Femur (tissue), 1 donor: ENCODE measurements at places on chromosomes 4 and X.

GRCh38 chrX:105696870-105697269 is 125.5 kb upstream of the NRK start:
- DNase-seq: no peak

DNA sequence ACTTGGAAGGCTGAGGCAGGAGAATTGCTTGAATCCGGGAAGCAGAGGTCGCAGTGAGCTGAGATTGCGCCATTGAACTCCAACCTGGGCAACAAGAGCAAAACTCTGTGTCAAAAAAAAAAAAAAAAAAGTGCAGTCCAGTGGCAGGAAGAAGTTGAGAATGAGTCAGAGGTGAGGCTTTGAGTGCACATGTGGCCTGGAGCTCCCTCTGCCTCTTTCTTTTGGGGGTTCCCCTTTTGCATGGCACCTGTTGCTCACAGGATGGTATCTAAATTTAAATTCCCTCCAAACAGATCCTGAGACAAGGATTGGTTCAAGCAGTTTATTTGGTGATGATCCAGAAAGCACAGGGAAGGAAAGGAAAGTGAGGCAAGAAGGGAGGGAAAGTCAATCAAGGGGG is 151.4 kb upstream of the STX18 start:
- no peak for DNase-seq

DNA sequence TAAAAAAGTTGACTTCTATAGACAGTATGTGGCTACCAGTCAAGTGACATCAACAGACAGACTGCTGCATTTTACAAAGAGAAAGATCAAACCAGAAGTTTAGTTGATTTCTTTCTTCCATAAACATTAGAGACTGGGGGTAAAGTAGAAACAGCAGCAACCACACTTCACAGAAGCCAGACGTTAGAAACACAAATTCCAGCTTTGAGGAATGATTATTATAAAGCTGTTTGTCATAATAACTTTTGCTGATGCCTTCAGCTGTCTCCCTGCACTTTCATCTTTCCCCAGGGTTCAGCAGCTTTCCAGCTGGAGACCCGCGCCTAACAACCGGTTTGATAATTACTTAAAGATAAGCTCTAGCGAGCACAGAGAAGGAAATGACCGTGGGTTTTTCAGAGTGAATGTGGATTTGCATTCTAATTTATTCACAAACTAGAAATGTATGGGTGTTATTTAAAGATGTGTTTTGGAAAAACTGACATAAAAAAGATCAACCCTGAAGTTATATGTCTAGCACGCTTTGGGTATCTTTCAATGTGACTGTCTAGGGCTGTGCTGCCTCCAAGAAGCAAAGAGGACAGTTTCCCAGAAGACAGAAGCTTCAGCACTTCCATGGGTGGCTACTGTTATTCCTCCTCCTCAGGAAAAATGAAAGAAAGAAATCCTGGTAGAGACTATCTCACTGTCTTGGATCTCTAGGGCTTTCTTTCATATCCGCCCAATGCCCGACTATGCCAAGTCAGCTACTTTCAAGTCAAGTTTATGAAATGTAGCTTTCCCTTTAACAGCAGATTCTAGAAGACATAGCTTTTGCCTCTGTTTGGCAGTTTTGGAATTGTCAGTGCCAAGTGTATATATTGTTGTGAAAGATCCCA is 15.0 kb upstream of the ENAM start:
- no peak for DNase-seq

- peak; percentile 35 for DNase-seq
Measured at GRCh38 chrX:20362268-20363267, 95.9 kb upstream of the RPS6KA3 start.

DNA sequence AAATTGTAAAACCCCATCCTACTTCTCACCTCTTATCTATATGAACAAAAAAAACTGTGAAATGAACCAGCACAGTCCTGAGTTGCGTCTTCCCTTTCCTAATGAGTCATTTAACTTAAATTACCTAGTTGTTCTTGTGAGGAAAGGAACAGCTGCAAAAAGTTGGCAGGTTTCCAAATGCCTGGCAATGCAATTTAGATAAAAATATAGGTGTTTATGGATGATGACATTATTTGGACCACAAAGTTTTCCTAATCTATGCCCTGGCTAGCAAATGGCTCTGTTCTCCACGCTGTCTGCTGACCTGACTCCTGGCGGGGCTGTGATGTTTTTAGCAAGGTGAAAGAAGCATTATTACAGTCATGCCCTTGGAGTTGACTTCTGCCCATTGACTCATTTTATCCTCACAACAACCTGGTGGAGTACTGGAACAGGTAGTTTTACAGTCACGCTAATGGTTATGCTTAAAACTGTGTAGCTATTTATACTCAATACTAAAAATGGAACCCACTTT is 29.8 kb upstream of the RELL1 start:
- DNase-seq: no peak

DNA sequence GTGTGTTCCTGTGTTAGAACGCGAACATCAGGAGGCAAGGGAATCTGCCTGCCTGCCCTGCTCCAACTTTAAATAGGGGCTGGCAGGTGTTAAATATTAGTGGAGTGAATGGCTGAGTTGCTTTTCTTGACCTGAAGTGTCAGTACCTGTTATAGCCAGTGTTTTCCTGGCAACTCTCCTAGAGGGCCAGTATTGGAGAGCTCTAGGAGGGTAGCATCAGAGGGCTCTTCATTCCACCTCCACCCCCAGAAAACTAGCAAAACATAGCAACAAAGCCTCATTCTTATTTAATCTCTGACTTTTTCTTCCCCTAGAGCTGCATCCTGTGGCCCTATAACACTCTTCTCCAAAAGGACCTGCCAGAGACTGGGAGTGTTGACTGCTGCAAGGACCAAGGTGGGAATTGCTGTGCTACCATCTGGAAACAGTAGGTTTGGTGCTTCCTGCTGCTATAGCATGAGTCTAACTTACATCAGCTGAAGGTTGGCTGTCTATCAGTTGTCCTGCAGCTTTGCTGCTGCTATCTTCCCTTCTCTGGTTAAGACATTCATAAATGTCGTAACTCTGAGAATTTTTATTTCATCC is 33.5 kb downstream of the SGMS2 start:
- DNase-seq: no peak

GRCh38 chr4:137000432-137000831 is 531.9 kb downstream of the PCDH18 start:
- no peak for DNase-seq

- DNase-seq: no peak
Measured at GRCh38 chrX:129590596-129590995, 50.5 kb downstream of the OCRL start.

DNA sequence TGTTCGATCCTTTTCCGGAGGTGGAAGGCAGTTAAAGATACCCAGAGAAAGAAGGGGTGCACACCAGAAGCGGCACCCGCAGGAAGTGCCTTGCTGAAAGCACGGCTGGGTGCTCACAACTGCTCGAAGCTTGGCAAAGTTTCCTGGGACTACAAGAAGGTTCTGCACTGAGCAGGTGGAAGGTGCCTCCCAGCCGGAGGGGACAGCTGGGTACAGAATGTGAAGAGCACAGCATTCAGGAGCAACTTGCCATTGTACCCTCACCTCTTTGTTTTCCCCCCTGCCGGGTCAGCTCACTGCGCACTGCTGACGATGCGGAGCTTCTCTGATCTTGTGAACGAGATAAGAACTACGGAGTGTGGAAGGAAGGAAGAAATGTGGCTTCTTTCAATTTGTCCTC is 289.2 kb downstream of the FBXW7 start:
- DNase-seq: no peak

DNA sequence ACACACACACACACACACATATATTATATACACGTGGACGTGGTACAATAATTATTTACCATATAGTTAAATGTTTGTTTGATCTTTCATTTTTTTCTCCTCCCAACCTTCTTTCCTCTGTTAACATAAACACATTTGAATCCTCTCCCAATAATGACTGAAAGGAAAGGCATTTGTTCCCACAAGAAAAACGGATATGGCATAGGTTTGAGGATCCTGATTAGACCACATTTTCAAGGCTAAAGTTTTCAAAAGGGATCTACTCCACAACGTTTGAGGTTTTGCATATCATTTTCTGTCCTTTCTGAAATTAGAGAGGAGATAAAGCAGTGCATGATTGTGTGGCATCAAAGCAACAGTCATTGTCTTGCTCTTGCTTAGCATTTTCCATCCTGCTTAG is 1883.4 kb downstream of the STIM2 start:
- no peak for DNase-seq

GRCh38 chrX:134971926-134972325 is 18.9 kb upstream of the SMIM10 start:
- DNase-seq: no peak

- no peak for DNase-seq
Measured at GRCh38 chrX:11438767-11439166, 145.6 kb downstream of the AMELX start.

DNA sequence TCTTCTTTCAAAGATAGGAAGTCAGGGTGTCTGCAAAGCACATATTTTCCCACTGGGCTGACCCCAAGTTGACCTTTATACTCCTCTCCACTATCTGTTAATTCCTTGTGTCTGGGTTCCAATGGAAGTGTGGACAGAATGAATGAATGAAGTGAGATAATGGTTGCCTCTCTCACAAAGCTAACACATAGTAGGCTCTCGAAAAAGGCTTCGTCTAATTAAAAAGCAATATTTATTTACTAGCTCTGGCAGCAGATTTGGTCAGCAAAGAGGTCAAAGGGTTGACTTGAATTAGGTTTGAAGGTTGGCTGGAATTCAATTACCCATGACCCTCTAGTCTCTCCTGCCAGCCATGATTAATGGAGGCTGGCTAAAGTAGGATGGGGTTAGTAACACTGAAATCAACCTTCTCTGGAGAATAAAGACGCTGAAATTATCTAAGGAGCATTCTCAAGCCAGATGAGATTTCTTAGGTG is 280.3 kb upstream of the KLF3 start:
- no peak for DNase-seq

DNA sequence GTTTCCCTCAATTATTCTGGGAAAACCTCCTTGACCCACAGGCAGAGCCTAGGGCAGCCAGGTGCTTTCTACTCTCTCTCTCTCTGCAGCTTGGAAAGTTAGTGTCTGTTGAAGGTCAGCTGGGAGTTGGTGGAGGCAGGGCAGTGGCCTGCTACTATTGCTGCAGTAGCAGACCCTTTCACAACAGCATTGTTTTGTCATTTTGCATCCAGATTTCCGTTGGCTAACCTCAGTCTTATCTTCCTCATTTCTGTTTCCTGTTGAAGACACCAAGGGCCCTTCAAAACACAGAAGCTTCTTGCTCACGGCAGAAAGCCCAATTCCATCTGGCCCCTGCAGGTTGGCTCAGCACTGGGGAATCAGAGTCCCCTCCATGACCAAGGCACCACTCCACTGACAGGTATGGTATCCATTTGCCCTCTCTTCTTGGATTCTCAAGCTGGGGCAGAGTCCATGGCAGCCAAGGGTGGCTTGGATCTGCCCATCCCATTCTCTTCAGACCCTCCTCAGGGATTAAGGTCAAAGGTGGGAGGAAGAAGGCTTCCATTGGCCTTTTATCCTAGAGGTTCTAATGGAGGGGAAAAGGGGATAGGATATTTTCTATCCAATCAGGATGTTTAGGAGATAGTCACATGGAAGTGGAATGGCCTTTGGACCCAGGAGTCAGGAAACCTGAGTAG is 24.6 kb downstream of the VSIG4 start:
- DNase-seq: peak; percentile 55

DNA sequence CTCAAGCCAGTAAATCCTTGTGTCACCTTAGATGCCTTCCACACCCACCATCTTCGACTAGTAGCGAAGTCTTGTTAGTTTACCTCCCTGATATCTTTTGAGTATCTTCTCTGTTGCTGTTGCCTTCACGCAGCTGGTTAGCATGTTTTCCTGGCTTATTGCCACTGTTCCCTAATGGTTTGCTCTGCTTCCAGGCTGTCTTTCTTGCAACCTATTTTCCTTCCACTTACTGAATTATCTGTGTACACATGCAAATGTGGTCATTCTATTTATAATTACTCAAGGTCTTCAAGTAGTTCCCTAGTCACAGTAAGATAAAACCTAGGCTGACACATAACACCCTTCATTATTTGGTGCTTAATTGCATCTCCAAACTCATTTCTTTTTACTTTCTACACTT is 89.5 kb downstream of the UGT8 start:
- DNase-seq: no peak

DNA sequence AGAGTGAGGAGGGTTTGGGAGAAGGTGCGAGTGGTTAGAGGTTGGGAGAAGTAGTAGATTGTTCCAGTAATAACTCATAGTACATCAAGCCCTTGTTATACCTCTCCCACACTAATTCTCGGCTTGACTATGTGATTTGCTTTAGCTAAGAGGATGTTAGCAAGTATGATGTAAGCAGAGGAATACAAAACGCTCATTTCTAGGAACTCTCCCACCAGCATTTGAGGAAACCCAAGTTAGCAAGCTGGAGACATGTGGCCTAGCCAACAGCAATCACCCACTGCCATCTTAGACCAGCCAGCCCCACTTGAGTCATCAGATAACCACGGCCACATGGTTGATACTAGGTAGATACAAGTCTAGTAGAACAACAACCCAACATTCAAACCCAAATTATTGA is 14.2 kb downstream of the FTHL17 start:
- DNase-seq: no peak

DNA sequence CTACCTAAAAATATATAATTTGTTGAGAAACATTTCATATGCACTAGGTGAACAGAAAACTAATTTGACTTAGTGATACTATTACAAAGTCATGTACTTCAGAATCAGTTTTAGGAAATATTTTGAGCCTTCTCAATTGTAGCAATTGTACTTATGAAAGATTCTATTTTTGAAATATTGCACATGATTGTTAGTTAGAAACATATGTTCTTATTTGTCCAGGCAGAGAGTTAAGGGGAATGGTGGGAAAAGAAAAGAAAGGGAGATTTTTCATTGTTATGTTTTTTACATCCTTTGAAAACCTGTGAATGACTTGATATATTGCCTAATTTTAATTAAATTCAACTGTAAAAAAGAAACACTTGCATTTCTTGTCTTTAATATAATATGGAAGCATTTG is 66.0 kb downstream of the GLRB start:
- no peak for DNase-seq

DNA sequence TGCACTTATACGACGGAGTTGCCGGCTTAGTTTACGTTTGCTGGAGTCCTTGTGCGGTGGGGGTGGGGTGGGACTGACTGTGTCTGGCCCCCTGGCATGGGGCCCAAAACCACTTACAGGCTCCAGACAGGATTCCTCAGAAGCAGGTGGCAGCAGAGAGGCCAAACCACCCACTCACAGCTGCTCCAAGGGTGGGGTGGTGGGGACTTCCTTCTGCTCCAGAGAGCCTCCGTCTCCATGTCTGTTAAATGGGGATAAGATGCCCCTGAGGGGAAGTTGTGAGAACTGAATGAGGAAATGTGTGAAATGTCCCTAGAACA is 36.7 kb downstream of the PSAPL1 start:
- DNase-seq: peak; percentile 69

DNA sequence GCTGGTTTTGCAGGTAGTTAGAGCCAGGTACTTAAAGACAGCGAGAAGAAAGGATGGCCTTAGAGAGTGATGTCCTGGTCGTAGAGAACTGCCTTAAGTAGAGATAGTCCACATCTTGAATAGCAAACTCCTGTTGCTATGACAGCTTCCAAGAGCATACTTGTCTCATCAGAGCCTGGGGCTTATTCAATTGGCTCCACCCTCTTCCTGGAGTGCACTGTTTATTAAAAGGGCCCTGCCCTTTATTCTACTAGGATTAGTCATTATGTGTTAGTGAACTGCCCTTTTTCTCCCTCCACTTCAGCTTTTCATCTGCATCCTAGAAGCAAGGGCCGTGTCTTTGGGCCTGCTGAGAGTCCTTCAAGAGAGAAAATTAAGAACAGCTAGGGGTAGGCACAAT is 94.5 kb upstream of the EOLA2 start:
- no peak for DNase-seq
